ENCODE measurements at places on chromosomes 13 and 19. TPM values are rescaled to one million over a fixed set of nuclear protein-coding genes. Genes with fewer than 3 reads are reported as not detected.
A peak's percentile ranks its signal among the peaks of the same experiment; 100 is the strongest.

DNA sequence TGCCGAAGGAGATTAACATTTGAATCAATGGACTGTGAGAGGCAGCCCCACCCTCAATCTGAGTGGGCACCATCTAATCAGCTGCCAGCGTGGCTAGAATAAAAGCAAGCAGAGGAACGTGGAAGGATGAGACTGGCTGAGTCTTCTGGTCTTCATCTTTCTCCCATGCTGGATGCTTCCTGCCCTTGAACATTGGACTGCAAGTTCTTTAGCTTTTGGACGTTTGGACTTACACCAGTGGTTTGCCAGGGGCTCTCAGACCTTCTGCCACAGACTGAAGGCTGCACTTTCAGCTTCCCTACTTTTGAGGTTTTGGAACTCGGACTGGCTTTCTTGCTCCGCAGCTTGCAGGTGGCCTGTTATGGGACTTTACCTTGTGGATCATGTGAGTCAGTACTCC lies 14.7 kb downstream of the NHLRC3 start:
- no peak for DNase-seq

DNA sequence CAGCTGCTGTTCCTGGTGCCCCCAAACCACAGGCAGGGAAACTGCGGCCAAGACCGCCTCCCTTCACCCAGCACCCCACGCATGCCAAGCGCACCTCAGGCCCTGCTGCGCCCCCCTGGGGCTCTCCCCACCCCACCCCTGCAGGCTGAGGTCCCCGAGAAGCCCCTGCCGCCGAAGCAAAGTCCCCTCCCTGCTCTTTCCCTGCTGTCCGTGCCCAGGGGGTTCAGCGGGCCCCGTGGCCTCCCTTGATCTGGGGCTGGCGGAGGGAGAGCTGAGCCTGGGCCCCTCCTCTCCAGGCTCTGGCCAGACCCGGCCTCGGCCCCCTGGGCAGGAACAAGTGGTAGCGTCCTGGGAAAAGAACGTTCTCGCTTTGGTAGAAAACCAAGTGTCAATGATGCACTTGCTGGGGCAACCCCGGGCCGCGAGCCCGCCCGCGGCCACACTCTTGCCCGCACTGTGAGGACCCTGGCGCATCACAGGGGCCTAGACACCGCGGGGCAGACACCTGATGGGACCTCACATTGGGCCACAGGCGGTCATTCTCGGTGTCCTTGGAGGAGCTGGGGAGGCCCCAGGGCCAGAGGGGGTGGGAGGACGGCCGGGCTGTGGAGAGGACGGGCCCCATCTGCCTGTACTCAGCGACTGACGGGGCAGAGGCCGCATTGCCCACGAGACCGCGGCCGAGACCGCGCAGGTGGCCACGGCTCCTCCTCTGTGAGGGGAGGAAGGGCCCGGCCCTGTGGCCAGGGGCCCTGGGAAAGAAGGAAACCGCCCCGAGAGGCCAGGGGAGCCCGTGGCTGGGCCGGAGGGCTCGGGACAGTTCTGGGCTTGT lies 29.0 kb downstream of the GPX4 start:
- no peak for DNase-seq

DNA sequence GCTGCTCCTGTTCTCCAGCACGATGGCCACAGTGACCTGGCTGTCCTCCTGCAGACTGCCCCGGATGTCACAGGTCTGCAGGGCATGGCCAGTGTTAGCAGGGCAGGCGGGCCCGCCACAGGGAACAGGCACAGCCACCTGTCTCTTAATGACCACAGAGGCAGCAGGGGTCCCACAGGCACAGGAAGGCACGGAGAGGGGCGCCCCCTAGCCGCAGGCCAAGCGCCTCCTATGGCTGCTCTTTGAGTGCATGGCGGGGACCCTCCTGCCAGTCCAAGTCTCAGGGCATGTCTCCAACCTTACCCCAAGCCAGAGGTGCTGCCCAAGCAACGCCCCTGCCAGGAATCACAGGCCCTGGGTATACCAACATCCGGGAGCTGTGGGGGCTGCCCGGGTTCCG lies 14.1 kb downstream of the IZUMO4 start:
- no peak for DNase-seq

DNA sequence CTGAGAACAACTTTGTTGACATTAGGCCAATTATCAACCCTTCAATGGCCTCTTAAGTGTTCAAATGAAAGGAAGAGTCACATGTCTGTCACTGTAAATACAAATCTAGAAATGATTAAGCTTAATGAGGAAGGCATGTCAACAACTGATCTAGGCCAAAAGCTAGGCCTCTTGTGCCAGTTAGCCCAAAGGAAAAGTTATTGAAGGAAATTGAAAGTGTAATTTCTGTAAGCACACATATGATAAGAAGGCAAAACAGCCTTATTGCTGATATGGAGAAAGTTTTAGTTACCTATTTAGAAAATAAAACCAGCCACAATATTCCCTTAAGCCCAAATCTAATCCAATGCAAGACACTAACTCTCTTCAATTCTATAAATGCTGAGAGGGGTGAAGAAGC lies 604.7 kb downstream of the SLITRK6 start:
- no peak for DNase-seq

GRCh38 chr19:36527341-36527740 lies 730 bp downstream of the ZNF260 start:
- DNase-seq: no peak

DNA sequence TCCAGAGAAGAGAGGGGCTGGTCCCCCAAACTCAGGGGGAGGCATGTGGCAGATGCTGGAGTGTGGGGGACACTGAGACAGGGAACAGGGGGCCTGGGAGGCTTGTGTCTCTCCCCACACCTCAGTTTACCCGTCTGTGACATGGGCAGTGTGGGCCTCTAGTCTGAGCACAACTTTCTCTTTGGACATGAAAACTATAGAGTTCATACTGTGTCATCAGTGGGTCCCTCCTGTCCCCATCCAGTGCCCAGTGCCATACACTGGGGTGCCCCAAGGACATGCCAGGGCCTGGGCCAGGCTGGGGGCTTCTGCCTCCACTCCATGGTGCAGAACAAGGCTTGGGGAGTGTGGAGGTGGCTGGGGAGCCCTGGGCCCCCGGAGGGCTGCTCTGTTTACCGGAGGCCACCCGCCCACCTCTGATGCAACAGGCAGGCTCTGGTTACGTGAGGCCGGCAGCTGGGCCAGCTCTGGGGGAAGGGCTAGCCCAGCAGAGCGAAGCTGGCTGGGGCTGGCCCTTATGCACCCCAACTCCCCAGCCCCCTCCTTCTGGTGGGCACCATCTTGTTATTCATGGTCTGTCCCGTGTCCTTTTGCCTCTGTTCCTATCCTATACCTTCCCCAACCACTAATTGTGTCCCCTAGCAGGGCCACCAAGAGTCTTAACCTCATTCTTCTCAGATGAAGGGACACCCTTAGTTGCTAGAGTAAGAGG lies 1.9 kb upstream of the MEF2B start:
- DNase-seq: no peak

DNA sequence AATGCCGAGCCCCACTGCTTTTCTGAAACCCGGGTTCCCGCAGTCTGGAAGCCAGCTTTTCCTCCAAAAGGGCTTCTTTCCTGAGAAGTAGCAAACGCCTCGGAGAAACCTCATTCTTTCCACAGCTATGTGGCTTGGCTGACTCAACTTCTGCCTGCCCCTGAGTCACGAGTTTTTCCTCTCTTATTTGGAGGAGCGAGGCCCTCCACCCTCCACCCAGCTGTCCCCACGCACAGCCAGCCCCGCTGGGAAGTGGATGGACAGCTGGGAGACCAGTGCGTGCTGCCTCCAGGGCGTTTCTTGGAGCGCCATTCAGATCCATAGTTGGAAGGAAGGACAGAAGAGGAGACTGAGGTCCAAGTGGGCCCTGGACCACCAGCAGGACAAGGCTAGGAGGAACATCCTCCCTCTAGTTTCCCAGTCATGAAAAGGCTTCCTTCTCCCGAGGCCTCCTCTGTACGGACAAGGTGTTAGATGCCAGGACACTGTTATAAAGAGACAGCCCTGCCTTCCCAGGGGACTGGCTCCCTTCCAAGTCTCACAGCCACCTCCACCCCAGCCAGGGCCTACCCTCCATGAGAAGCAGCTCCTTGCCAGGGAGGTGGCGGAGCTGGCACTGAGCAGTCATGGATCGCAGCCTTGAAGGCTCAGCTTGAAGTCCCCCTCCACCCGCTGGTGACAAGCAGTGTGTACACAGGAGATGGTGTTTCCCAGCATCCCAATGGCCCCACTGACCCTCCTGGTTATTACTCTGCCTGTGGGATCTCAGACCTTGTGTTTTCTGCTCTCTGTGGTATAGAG lies 2.5 kb upstream of the PLEKHF1 start:
- DNase-seq: no peak

DNA sequence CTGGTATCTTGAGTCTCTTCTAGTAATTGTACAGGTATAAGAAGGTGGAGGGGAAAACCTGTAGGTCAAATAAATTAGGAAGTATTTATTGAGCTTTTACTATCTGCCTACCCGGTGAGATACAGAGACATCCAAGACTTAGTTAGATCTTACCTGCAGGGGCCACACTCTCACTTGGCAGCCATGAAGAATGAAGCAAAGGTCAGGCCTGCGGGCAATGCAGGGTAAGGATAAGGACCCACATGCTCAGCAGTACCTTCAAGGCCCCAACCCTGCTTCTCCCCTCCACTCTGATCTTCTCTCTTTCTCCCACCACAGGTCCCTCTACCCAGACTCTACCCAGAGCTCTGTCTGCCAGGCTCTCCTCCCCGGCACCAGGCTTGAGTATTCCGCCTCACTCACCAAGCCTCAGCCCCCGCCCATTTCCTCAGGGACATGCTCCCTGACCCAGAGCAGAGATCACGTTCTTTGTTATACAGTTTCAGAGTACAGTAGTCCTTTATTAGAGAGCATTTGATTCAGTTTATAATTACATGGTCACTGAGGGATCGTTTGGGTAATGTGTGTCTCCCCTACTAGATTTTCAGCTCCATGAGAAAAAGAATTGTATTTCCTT lies 18.9 kb upstream of the CLDN10 start:
- peak; percentile 53 for DNase-seq

The TTC9B gene
- 0.15 TPM for total RNA-seq

The SHISA7 gene
- 0.31 TPM for total RNA-seq

GRCh38 chr13:35548790-35549189 lies 72.3 kb upstream of the MAB21L1 start:
- DNase-seq: no peak

The UBE2L5 gene
- not detected for total RNA-seq

The LRRC8E gene
- 4.8 TPM for total RNA-seq

GRCh38 chr13:21232599-21232998 lies 56.1 kb downstream of the MRPL57 start:
- DNase-seq: no peak

The CRX gene
- total RNA-seq: 0.13 TPM

The PCP2 gene
- total RNA-seq: not detected

DNA sequence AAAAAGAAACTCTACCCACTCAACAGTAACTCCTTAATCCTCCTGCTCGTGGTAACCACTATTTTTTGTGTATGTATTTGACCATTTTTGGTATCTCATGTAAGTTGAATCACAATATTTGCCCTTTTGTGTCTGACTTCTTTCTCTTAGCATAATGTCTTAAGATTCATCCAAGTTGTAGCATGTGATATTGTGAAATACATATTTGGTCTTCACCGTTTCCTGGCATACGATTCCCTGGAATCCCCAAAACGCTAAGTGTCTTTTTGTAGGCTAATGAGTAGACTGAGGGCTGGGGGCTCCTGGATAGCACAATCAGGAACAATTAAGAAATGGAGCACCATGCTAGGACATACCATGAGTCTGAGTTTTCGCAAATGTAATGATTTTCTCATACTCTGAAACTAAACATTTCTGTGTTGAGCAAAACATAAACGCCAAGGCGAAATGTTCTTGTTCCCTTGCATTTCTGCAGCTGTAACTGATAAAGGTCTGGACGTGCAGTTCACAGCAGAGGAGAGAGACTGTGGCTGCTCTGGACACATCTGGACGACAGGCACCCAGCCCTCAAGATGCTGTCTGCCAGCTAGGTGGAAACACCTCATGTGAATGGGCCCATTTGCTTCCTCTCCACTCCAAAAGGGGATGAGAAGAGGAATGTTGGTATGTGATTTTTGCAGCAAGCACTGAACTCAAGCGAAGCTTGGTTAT lies 38.4 kb downstream of the BRD4 start:
- no peak for DNase-seq

- DNase-seq: peak; percentile 10
These were observed 148.9 kb downstream of the USP12 start for GRCh38 chr13:27022571-27023311.

DNA sequence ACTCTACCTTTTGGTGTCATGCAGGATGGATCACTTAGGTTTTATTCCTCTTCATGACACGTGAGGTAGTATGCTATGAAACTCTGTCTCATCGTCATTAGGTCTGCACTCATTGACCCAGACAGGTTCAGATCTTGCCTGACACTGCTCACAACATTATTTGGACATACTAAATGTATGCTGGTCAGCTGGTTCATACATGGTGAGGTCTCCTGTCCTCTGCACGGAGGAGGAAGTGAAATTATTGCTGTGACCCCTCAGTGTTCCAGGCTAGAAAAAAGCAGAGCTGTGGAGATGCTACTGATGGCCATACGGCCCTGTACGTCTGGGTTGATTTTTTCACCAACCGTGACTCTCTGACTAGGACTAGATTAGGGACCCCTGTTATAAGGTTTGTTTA lies 35.8 kb downstream of the LATS2 start:
- no peak for DNase-seq

The C19orf18 gene
- total RNA-seq: 0.33 TPM

DNA sequence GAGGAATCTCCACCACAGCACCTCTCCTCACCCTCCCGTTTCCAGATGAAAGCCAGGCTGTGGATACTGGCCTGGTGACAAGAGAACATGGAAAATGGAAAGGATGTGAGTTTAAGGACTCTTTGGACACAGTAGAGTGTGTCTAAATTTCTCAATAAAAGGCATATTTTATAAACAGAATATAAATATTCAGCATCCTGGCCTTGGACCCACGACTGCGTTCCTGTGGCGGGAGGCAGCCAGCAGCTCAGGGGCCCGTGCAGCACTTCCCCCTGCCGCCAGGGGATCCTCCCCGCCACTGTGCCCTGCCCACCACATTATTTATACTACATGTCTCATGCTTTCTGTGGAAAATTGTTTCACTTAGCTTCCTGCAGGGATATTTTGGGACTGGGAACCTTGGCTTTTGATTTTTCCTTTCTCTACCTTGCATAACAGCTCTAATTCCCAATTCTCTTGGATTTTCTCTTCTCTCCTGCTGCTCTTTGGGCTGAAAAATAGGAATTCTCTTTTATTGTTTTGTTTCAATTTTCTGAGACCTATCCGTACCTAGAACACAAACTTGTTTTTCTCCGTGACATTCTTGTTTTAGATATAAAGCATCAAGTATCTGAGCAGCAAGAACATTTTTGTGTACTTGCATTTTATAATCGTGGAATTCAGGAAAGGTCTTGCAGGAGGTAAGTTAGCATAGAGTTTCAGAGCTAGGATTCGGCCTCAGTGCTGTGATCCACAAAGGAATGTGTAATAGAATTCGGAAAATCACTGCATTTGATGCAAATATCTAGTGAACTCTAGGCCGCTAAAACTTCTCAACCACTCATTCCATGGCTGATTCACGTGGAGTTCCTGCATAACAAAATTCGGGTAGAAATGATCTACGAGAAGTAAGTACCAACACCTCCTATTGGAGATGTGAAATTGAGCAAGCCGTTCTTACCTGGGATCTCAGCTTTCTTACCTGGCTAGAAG lies 107.7 kb upstream of the SPATA13 start:
- no peak for DNase-seq
